Memory B cell (primary cell): ENCODE measurements at places on chromosomes 6 and 20.

DNA sequence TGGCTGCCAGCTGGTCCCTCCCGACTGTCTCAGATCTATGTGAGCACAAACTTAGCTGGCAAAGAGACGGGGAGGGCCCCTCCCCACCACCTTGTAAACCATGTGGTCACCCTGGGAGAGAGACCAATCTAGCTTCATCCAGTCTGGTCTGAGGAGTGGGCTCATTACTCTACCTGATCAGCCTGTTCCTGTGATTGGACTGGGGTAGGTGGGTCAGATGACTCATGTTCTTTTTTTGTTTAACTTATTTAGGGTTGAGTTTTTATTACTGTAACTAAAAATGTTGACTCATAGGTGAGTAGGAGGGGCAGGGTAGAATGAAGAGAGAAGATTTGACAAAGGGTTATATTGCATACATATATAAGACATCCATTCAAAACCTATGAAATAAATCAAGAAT, 4.7 kb downstream of the GSTA4 start:
- H3K27me3 ChIP-seq, result peaks cover 1% of the 10 kb centered on the region
- no peak for DNase-seq
- H3K4me1 ChIP-seq, result peaks cover 7% of the 10 kb centered on the region

- no peak for DNase-seq
- H3K4me3 ChIP-seq, result peak overlapping the region; percentile 32
- H3K4me1 ChIP-seq, result peaks cover 32% of the 10 kb centered on the region
- H3K27me3 ChIP-seq, result no peaks in the 10 kb centered on the region
Measured at GRCh38 chr6:13812359-13812642, 2.1 kb downstream of the MCUR1 start.

DNA sequence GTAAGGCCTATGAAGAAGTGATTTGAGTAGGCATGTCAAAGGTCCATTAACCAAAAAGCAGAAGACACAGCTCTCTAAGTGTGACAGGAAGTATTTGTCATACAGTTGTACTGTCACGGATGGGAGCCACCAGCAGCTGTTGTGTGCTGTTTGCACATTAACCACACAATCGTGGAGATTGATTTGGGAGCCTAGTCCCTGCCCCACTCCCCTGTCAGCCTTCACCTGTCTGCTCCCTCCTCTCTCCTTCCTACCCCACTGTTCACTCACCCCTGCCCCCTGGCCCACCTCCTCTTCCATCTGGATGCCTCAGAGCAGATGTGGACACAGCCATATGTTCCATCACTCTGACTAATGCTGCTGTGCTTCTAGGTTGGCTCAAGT, 124.7 kb upstream of the SPACA1 start:
- H3K4me3 ChIP-seq, result peak overlapping the region; percentile 41
- H3K36me3 ChIP-seq, result no peaks in the 10 kb centered on the region
- peaks cover 53% of the 10 kb centered on the region for H3K4me1 ChIP-seq
- H3K27me3 ChIP-seq, result no peaks in the 10 kb centered on the region
- H3K27ac ChIP-seq, result peak overlapping the region; percentile 81

DNA sequence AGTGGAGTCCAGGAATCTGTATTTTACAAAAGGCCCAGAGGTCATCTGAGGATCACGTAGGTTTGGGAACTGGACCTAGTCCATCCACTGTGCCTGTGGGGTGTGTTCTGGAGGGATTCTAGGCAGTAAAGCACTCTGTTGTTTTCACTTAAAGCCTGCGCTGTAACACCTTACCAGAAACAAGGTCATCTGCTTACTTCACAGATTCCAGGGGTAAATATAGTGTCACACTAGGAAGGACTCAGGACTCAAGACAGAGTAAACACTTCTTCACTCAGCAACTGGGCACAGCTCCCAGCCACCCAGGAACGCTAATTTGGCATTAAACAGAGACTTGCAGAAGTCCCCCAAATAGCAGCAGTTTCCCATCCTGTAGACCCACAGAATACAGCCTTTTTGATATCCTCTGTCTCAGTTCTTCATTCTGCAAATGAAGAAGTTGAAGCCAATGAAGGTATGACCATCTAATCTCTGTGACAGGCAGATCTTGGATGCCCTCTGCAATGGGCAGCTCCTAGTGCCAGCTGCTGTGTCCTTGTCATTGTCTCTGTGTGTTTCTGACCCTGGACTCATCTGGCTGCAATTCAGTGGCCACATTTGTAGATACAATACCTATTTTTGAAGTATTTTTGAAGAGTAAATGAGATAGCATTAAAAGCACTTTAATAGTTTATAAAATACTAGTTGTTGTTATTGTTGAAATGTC, 129.1 kb downstream of the SLC24A3 start:
- no peaks in the 10 kb centered on the region for H3K4me1 ChIP-seq
- peaks cover 8% of the 10 kb centered on the region for H3K27me3 ChIP-seq
- H3K4me3 ChIP-seq, result no peak overlapping the region
- H3K27ac ChIP-seq, result no peak overlapping the region
- no peak for DNase-seq

DNA sequence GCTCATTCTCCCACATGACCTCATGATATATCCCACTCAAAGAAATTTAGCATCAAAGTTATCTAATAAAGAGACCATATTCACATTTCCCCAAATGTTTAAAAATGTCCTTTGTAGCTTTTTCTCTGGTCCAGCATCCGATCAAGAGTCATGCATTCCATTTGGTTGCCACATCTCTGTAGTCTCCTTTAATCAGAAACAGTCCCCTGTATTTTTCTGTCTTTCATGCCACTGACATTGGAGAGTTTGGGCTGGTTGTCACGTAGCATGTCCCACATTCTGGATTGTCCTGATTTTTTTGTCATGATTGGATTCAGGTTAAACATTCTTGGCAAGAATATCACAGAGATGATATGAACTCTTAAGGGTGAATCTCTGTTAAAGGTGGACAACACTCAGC, 55.7 kb downstream of the SNX5 start:
- no peak for DNase-seq
- H3K36me3 ChIP-seq, result peaks cover 2% of the 10 kb centered on the region
- H3K27me3 ChIP-seq, result peaks cover 23% of the 10 kb centered on the region
- H3K4me3 ChIP-seq, result no peak overlapping the region
- H3K4me1 ChIP-seq, result no peaks in the 10 kb centered on the region

DNA sequence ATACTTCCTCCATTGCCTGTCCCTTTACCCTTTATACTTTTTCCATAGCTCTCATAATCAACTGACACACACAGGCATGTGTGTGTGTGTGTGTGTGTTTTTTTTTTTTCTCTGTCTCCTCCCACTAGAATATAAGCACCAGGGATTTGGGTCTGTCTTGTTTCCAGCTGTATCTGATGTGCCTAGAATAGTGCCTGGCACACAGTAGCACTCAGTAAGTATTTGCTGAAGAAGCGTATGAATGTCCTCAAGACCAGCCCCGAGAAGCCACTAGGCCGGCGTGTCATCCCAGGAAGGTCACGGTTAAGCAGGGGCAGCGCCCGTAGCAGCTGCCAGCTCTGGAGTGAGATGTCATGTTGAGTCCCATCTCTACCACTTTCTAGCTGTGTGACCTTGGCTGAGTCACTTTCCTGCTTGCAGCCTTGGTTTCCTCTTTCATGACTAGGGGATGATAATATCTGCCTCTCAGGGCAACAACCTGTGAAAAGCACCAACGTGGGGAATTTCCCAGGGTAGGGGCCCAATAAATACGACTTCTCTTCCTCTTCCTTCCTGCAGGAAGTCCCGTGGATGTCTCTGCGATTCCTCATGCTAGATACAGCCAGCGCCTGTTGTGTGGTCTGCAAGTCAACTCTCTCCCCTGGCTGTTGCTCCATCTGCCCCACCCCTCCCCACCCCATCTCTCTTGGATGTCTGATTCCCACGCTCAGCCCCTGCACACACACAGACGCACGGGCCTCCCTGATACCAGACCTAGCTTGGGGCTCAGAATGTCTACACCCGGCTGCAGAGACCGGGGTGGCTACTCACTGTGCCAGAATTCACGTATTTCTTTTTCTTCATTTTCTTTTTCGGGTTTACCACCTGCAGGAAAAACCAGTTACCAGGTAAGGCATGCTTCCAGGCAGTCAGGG, 58.1 kb downstream of the RAB44 start:
- H3K4me1 ChIP-seq, result peaks cover 58% of the 10 kb centered on the region
- peaks cover 23% of the 10 kb centered on the region for H3K36me3 ChIP-seq
- DNase-seq, result peak; percentile 73
- peak overlapping the region; percentile 96 for H3K27ac ChIP-seq
- peak overlapping the region; percentile 92 for H3K4me3 ChIP-seq

DNA sequence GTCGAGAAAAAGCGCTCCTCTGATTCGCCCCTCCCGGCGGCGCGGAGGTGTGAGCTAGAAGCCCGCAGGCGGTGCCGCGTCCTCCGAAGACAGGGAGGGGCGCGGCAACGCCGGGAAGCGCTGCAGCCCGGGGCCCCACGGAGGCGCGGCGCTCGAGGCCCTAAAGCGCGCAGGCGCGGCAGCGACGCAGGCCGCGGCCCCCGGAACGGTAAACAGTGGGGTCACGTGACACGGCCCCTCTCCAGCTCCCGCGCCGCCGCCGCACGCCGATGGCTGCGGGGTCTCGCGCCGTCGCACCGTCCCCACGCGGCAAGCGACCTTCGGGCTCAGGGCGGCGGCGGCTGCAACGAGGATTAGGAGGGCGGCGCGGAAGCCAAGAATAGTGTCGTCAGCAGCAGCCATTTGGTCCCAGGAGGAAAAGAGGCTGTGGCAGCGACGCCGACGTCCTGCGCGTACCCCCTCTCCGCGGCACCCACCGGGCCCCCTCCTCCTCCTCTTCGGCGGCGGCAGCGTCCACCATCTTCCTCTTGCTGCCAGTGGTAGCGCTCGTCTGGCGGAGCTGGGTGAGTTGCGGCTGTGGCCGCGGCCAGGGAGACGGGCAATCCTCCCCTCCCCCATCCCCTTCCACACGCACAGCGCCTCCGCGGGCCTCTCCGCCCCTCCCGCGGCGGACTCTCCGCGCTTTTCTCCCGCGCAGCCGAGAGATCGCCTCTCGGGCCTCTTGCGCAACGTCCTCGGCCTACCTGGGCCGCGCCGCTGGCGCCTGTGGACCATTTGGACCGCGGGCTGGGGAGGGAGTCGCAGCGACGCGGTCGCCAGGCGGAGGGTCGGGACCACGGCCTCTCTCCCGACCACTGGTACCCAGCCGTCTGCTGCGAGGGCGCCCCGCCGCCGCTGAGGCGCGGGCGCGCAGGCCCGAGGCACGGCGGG, at the start of gene PHF3:
TSS of gene PHF3 (plus strand) at position 215 of the 930 bp plus-strand sequence. CDS start 10,750 bp downstream, outside the sequence.
- peak; percentile 90 for DNase-seq
- no peaks in the 10 kb centered on the region for H3K36me3 ChIP-seq
- H3K4me3 ChIP-seq, result peak within 1 kb of the TSS; percentile 96
- H3K27me3 ChIP-seq, result no peaks in the 10 kb centered on the region
- H3K27ac ChIP-seq, result peak within 1 kb of the TSS; percentile 99

- H3K36me3 ChIP-seq, result peaks cover 2% of the 10 kb centered on the region
- H3K27ac ChIP-seq, result no peak overlapping the region
Measured at GRCh38 chr6:41502566-41502916, 43.6 kb upstream of the FOXP4 start.

DNA sequence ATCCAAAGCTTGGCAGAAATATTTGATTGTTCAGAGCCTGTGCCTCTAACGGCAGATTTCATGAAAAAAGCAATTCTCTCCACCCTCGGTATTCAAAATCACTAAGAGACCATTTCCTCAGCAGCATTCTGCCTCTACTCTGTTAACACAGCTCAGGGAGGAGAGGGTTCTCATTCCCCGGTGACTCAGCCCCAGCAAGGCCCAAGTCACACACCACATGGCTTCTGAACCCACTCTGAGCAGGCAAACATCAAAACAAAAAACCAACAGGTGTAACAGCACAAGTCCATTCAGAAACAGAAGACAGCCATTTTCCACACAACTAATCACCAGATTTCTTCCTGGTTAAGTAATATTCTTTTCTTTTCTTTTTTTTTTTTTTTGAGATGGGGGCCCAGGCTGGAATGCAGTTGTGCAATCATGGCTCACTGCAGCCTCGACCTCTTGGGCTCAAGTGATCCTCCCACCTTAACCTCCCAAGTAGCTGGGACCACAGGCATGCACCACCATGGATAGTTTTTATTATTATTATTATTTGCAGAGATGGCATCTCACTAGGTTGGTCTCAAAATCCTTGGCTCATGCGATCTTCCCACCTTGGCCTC, 55.4 kb downstream of the GFOD1 start:
- H3K4me1 ChIP-seq, result peaks cover 56% of the 10 kb centered on the region
- no peak for DNase-seq
- no peaks in the 10 kb centered on the region for H3K27me3 ChIP-seq
- peaks cover 1% of the 10 kb centered on the region for H3K36me3 ChIP-seq
- H3K27ac ChIP-seq, result peak overlapping the region; percentile 78

DNA sequence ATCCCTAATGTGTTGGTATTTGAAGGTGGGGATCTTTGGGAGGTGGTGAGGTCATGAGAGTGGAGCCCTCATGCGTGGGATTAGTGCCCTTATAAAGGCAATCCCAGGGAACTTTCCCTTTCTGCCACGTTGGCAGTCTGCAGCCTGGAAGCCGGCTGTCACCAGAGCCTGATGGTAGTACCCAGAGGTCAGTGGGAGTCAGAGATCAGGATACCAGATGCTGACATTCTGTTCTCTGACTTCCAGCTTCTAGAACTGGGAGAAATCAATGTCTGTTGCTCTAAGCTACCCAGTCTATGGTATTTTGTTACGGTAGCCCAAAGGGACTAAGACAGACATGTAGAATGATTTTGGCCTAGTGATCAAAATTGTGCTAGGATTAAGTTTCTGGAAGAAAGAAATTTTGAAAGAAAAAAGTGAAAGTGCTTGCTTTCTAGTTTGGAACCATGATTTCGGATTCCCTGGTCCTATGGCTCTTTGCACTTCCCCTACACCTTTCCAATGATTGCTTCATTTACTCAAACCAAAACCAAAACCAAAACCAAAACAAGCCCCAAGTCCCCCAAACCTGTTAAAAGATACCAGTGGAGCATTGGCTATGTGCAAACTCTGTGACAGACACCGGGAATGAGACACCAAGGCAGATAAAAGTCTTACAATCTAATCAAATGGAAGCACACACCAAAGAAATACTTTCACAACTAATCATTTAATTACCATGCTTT, 173.7 kb upstream of the ZNF217 start:
- H3K27ac ChIP-seq, result no peak overlapping the region
- no peak overlapping the region for H3K4me3 ChIP-seq
- no peak for DNase-seq
- no peaks in the 10 kb centered on the region for H3K27me3 ChIP-seq
- peaks cover 8% of the 10 kb centered on the region for H3K4me1 ChIP-seq

DNA sequence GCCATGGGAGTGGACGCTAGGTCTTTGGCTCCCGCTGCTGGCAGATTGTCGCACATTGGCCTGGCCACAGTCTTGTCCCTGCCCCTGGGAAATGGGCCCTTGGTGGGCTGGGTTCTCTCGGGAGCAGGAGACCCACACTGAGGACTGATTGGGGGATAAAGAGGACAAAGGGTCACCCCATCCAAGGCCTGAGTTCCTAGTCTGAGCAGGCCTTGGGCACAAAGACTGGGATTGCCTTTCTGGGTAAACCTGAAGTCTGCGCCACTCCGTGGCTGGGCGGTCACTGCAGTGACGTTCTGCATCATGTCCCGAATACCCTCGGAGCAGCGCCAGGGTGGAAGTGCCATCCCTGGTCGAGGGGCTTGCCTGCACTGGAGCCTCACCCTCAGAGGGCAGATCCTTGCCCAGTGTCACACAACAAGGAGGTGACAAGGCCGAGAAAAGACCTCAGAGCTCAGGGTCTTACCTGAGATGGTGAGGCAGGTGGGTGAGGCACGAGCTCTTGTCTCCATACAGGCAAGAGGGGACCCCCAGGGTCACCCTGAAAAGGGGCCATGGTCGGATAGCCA, 36.1 kb upstream of the ZBP1 start:
- no peak overlapping the region for H3K27ac ChIP-seq
- H3K4me1 ChIP-seq, result peaks cover 33% of the 10 kb centered on the region
- peaks cover 4% of the 10 kb centered on the region for H3K27me3 ChIP-seq
- no peak overlapping the region for H3K4me3 ChIP-seq
